ENCODE measurements at places on chromosomes 1 and 21. TPM values are rescaled to one million over a fixed set of nuclear protein-coding genes. Genes with fewer than 3 reads are reported as not detected.

UBXN11 gene
- total RNA-seq, result 8.2 TPM

BACH1 gene
- total RNA-seq, result 97.7 TPM

GJB5 gene
- total RNA-seq, result 18.0 TPM

NUDC gene
- 24.0 TPM for total RNA-seq

HSD3B1 gene
- total RNA-seq, result 1.2 TPM

GPA33 gene
- 0.10 TPM for total RNA-seq

HCRTR1 gene
- total RNA-seq, result not detected

SAMD13 gene
- 1.7 TPM for total RNA-seq

TMEM82 gene
- not detected for total RNA-seq

ANGPTL3 gene
- total RNA-seq, result not detected

GCSAML gene
- total RNA-seq, result 1.1 TPM
